ENCODE measurements at places on chromosomes 1 and 21.

- no peak for DNase-seq
Measured at GRCh38 chr1:201324821-201325677, 41.7 kb downstream of the PKP1 start.

DNA sequence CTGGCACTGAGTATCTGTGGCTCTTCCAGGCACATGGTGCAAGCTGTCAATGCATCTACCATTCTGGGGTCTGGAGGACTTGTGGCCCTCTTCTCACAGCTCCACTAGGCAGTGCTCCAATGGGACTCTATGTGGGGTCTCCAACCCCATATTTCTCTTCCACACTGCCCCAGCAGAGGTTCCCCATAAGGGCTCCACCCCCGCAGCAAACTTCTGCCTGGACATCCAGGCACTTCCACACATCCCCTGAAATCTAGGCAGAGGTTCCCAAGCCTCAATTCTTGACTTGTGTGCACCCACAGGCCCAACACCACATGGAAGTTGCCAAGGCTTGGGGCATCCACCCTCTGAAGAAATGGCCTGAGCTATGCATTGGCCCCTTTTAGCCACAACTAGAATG is 18.8 kb downstream of the ODF2L start:
- DNase-seq = no peak

- DNase-seq = no peak
Measured at GRCh38 chr1:116886291-116886878, 23.3 kb upstream of the PTGFRN start.

GRCh38 chr1:248625971-248626370 is 8.9 kb downstream of the OR2T11 start:
- no peak for DNase-seq

DNA sequence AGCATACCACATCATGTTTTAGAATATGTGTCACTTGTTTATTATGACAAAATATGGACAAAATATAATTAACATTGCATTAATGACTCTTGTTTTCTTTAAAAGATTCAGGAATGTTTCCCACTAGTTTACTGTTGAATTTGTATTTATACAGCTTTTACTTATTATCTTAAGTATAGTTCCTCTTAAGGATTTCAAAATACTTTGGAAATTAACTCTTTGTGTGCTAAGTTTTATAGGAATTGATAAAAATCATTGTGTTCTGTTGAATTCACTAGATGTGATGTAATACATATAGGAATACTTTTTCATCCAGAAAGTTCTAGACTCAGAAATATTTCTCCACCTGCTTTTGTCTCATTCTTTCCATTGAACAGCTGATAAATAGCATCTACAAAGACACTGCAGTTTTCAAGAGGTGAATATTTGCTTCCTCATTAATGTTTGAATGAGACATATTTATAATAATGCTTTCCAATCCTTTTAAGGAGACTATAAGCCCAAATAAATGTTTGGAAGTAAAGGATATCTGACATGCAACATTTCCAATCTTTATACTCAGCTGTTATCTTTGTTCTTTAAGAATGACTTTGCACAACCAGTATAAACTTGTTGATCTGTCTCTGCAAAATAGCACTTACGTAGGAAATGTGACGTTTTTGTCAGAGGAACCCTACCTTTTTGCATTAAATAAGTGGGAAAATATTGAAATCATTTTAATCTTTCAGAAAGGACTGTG is 38.4 kb upstream of the SAMSN1 start:
- DNase-seq = no peak
